Uterus (tissue), 4 donors: ENCODE measurements at places on chromosomes 16 and 17.
A peak's percentile ranks its signal among the peaks of the same experiment; 100 is the strongest.

GRCh38 chr16:15592324-15592723 is 50.6 kb downstream of the MARF1 start:
- H3K27ac ChIP-seq: no peak overlapping the region
- no peak overlapping the region for H3K4me3 ChIP-seq
- no peaks in the 10 kb centered on the region for H3K27me3 ChIP-seq
- no peaks in the 10 kb centered on the region for H3K4me1 ChIP-seq

- no peak overlapping the region for H3K27ac ChIP-seq
- H3K27me3 ChIP-seq: no peaks in the 10 kb centered on the region
- no peaks in the 10 kb centered on the region for H3K4me1 ChIP-seq
- H3K36me3 ChIP-seq: no peaks in the 10 kb centered on the region
- no peak overlapping the region for H3K4me3 ChIP-seq
Measured at GRCh38 chr16:87165151-87165550, 152.0 kb downstream of the C16orf95 start.

DNA sequence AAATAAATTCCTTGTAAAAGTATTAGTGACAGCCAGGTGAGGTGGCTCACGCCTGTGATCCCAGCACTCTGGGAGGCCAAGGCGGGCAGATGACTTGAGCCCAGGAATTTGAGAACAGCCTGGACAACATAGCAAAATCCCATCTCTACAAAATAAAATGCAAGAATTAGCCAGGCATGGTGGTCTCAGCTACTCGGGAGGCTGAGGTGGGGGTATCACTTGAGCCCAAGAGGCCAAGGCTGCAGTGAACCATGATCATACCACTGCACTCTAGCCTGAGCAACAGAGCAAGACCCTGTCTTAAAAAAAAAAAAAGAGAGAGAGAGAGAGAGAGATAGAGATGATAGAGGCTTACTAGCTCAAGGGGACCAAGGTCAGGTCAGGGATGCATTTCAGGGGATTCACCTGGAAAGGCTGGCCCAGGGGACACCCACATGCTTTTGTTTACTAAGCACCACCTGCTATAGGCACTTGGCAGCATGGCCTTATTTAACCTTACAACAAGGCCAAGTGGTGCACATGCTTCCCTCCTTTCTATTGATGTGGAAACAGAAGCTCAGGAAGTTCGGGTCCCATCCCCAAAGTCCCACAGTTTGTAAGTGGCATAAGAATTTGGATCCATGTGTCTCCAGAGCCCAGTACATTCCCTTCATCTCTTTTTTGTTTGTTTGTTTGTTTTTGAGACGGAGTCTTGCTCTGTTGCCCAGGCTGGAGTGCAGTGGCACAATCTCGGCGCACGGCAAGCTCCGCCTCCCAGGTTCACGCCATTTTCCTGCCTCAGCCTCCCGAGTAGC is 12.4 kb upstream of the SRCIN1 start:
- H3K4me3 ChIP-seq: no peak overlapping the region
- H3K27ac ChIP-seq: no peak overlapping the region
- H3K36me3 ChIP-seq: no peaks in the 10 kb centered on the region
- no peak for DNase-seq
- H3K4me1 ChIP-seq: no peaks in the 10 kb centered on the region

DNA sequence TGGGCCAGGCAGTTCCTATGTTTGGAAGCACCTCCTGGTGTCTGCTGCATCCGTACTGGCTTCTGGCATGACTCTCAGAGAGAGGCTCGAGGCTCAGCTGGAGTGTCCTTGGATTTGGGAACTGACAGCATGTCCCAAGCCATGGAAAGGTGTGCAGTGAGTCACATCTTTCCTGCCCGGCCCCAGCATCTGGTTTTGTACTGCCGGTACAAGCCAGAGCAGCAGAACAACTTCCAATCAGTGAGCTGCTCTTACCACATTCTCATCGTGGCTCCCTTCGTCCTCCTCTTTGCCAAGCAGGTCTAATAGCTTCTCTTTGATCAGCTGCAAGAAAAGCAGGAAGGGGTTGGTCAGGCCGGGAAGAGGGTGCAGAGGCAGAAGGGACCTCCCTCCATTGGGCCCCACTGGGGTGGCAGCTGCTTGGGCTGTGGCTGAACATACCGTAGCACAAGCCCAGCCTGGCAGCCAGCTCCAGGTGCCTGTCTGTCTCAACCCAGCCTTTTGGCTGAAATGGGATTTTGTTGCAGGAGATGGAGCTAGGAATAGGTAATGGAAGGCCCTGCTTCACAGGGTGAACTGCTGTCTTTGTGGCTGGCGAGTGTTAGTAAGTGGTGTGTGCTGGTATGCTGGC is 24.2 kb downstream of the SPACA3 start:
- no peak overlapping the region for H3K27ac ChIP-seq
- H3K4me1 ChIP-seq: no peaks in the 10 kb centered on the region
- no peak for DNase-seq
- no peak overlapping the region for H3K4me3 ChIP-seq
- no peaks in the 10 kb centered on the region for H3K36me3 ChIP-seq
- H3K27me3 ChIP-seq: no peaks in the 10 kb centered on the region

DNA sequence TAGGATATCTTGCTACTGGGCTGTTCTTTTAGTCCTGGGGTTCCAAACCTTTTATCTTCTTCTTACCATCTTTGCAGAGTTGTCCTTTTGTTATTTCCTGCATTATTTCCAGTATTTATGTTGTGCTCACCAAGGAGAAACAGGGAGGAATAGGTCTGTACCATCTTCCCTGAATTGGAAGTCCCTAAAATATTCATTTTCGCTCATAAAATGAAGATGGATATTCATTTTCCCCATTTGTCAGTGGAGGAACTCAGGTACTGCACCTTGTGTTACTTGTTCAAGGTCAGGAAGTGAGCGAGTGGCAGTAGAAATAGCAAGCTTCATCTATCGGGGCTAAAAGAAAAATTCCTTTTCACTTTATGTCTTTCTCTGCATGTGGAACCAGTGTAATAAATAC is 989.7 kb downstream of the CDH11 start:
- DNase-seq: no peak
- no peak overlapping the region for H3K4me3 ChIP-seq
- no peaks in the 10 kb centered on the region for H3K4me1 ChIP-seq
- no peaks in the 10 kb centered on the region for H3K36me3 ChIP-seq
- H3K27ac ChIP-seq: no peak overlapping the region
- H3K27me3 ChIP-seq: no peaks in the 10 kb centered on the region

- no peaks in the 10 kb centered on the region for H3K27me3 ChIP-seq
- peaks cover 13% of the 10 kb centered on the region for H3K4me1 ChIP-seq
- peak overlapping the region; percentile 94 for H3K27ac ChIP-seq
Measured at GRCh38 chr16:19114359-19115147, 789 bp downstream of the ITPRIPL2 start.

GRCh38 chr16:26988186-26988585 is 78.5 kb upstream of the C16orf82 start:
- DNase-seq: no peak
- H3K27ac ChIP-seq: no peak overlapping the region
- no peaks in the 10 kb centered on the region for H3K4me1 ChIP-seq
- H3K36me3 ChIP-seq: no peaks in the 10 kb centered on the region
- no peaks in the 10 kb centered on the region for H3K27me3 ChIP-seq

DNA sequence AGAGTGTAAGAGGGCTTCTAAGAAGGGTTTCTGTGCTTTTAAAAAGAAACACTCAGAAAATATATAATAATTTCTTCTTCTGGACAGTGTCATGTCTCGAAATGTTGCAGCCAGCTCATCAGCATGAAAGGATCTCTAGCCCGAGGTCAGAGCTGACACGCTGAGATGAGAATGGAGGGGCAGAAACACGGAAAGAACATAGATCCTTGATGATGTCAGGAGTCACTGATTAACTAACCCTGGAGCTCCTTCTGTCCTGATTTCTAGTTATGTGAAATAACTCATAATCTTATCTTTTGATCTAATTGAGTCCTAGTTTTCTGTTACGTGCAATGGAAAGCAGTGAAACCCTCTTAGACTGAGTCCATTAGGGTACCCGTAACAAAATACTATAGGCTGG is 10.3 kb upstream of the TOX3 start:
- DNase-seq: no peak
- no peaks in the 10 kb centered on the region for H3K4me1 ChIP-seq
- no peak overlapping the region for H3K27ac ChIP-seq
- H3K4me3 ChIP-seq: no peak overlapping the region
- H3K27me3 ChIP-seq: no peaks in the 10 kb centered on the region

GRCh38 chr16:27665881-27666280 is 115.9 kb downstream of the KATNIP start:
- no peak overlapping the region for H3K4me3 ChIP-seq
- no peak for DNase-seq
- H3K4me1 ChIP-seq: no peaks in the 10 kb centered on the region

GRCh38 chr17:48427598-48427997 is 2.4 kb downstream of the SKAP1 start:
- H3K27ac ChIP-seq: no peak overlapping the region
- H3K4me1 ChIP-seq: peaks cover 4% of the 10 kb centered on the region
- no peak overlapping the region for H3K4me3 ChIP-seq

- DNase-seq: no peak
- H3K27me3 ChIP-seq: no peaks in the 10 kb centered on the region
- no peak overlapping the region for H3K4me3 ChIP-seq
- no peaks in the 10 kb centered on the region for H3K36me3 ChIP-seq
- H3K4me1 ChIP-seq: no peaks in the 10 kb centered on the region
- no peak overlapping the region for H3K27ac ChIP-seq
Measured at GRCh38 chr16:15778999-15779614, 77.7 kb downstream of the MYH11 start.

DNA sequence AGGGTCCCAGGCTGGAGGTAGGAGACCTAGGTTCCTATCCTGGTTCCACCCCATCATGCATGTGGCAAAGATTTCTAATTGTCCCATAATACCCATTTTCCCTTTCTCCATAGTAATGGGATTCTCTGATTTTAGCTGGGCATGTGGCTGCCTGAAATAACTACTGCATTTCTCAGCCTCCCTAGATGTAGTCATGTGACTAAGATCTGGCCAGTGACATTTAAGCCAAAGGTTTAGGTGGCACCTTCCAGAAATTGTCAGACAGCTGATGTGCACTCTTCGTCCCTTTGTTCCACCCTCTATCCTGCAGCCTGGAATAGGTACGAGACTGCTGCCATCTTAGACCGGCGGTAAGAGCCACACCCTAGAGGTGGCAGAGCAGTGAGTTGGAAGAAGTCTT is 8.2 kb downstream of the NXPH3 start:
- no peaks in the 10 kb centered on the region for H3K27me3 ChIP-seq
- H3K4me1 ChIP-seq: no peaks in the 10 kb centered on the region
- H3K27ac ChIP-seq: no peak overlapping the region
- no peaks in the 10 kb centered on the region for H3K36me3 ChIP-seq

DNA sequence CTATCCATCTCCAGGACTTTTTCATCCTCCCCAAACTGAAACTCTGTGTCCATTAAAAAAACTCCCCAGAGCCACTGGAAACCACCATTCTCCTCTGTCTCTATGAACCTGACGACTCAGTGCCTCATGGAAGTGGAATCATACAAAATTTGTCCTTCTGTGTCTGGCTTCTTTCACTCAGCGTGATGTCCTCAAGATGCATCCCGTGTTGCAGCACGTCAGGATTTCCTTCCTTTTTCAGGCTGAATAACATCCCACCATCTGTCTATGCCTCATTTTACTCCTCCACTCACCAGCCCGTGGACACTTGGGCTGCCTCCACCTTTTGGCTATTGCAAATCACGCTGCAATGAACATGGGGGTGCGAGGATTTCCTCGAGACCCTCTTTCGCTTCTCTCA is 12.6 kb upstream of the ALDH3A1 start:
- H3K27me3 ChIP-seq: no peaks in the 10 kb centered on the region
- H3K36me3 ChIP-seq: no peaks in the 10 kb centered on the region
- no peak overlapping the region for H3K27ac ChIP-seq
- no peak overlapping the region for H3K4me3 ChIP-seq
- H3K4me1 ChIP-seq: no peaks in the 10 kb centered on the region
- DNase-seq: no peak

DNA sequence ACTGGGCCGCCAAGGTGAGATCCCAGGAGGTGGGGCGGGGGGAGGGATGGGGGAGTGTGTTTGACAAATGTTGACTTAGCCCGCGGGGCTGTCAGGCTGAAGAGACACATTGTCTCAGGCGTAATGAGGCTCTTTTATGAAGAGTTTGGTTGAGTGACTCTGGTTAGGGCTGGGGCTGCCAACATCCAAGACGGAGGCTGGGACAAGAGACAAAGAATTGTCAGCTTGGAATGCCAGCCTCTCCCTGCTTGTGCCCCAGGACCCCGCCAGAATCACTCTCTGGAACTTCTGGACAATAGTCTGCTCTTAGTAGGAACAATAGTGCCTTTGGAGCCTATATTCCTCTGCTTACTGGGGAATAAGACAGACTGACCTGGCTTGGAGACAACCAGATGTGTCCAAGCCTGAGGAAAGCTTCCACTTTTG is 24.0 kb downstream of the PCTP start:
- H3K27me3 ChIP-seq: no peaks in the 10 kb centered on the region
- DNase-seq: no peak
- no peaks in the 10 kb centered on the region for H3K4me1 ChIP-seq
- H3K27ac ChIP-seq: no peak overlapping the region

- no peaks in the 10 kb centered on the region for H3K27me3 ChIP-seq
- no peak overlapping the region for H3K4me3 ChIP-seq
- H3K4me1 ChIP-seq: no peaks in the 10 kb centered on the region
Measured at GRCh38 chr17:11900041-11900476, 97.2 kb downstream of the ZNF18 start.

DNA sequence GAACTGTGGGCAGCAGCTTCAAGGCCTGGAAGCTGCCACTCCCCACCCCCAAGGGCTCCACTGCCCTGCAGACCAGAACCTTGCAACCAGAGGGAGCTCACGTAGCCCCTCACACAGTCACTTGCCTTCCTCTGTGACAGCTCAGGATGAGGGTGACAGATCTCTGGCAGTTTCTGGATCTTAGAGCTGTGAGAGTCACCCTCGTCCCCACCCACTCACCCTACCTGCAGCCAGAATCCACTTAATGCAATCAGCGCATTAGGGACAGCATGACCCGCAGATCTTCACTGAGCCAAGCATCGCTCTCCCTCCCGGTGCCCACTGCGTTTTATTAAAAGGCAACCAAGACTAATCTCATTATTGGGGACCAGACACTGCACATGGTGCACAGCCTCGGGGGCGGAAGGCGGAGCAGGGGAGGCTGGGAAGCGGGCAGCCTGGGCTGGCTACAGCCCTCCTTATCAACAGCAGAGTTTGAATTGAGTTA is 3.5 kb downstream of the CYB561 start:
- no peaks in the 10 kb centered on the region for H3K36me3 ChIP-seq
- no peak overlapping the region for H3K4me3 ChIP-seq
- H3K4me1 ChIP-seq: peaks cover 4% of the 10 kb centered on the region
- no peak for DNase-seq
- H3K27me3 ChIP-seq: no peaks in the 10 kb centered on the region

DNA sequence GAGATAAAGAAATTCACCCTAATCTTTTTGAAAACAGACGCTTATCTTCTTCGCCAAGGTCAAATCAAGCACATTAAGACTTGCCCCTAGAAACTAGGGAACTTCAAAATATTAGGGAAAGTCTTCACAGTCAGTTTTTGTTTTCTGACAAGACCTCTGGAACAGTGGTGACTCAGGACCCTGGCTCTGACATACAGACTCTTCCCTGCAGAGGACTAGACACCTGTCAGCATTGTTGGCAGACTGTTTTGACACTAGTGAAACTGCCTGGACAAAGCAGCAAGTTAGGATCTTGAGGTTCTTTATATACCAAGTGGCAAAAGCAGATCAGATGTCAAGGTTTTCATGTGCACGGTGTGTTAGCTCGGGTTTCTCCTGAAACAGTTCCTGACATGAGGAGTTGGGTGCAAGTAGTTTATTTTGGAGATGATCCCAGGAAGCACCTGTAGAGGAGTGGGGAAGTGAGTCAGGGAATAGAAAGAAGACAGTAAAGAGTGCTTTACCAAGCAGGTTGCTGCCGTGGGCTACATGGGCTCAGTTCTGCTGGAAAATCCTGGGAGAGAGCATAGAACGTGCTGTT is 182.0 kb upstream of the IRX5 start:
- H3K4me3 ChIP-seq: no peak overlapping the region
- H3K27ac ChIP-seq: no peak overlapping the region
- H3K27me3 ChIP-seq: no peaks in the 10 kb centered on the region
